Fibroblast of the aortic adventitia (primary cell): ENCODE measurements at places on chromosomes 1 and 21. TPM values are rescaled to one million over a fixed set of nuclear protein-coding genes. Genes with fewer than 3 reads are reported as not detected.

RAP1A gene
- total RNA-seq, result 21.9 and 36.2 TPM in 2 replicates

KPRP gene
- total RNA-seq, result not detected in 2 replicates

A3GALT2 gene
- total RNA-seq, result not detected in 2 replicates

CSF1 gene
- total RNA-seq, result 36.5 and 61.9 TPM in 2 replicates

ADCY10 gene
- 0.09 and 0.25 TPM in 2 replicates for total RNA-seq

TTC39A gene
- 0.25 and 2.0 TPM in 2 replicates for total RNA-seq

BTG2 gene
- 16.7 and 18.2 TPM in 2 replicates for total RNA-seq

LINGO4 gene
- total RNA-seq, result not detected in 2 replicates

UBIAD1 gene
- total RNA-seq, result 2.6 and 11.7 TPM in 2 replicates

AMY1C gene
- total RNA-seq, result not detected in 2 replicates

SPATA46 gene
- total RNA-seq, result not detected in 2 replicates

FALEC gene
- total RNA-seq, result not detected in 2 replicates

SOX13 gene
- total RNA-seq, result 3.3 and 5.1 TPM in 2 replicates

ACKR1 gene
- not detected in 2 replicates for total RNA-seq

C8A gene
- total RNA-seq, result not detected in 2 replicates

MAP3K21 gene
- 0.18 and 0.25 TPM in 2 replicates for total RNA-seq

NUP210L gene
- total RNA-seq, result 0.09 TPM in 1 of 2 replicates, not detected in the other

ANXA9 gene
- 0.09 and 0.49 TPM in 2 replicates for total RNA-seq

KRTAP10-4 gene
- total RNA-seq, result not detected in 2 replicates

LCE2A gene
- total RNA-seq, result not detected in 2 replicates

CD2 gene
- total RNA-seq, result 0.65 TPM in 1 of 2 replicates, not detected in the other

ZFP69 gene
- 1.7 and 3.4 TPM in 2 replicates for total RNA-seq

PRRX1 gene
- 411 and 679 TPM in 2 replicates for total RNA-seq

SUSD4 gene
- total RNA-seq, result 0.18 and 1.9 TPM in 2 replicates

DHX9 gene
- 121 and 153 TPM in 2 replicates for total RNA-seq

SYT2 gene
- not detected in 2 replicates for total RNA-seq

MAP1LC3C gene
- total RNA-seq, result 0.09 TPM in 1 of 2 replicates, not detected in the other

NECTIN4 gene
- not detected in 2 replicates for total RNA-seq

RGS1 gene
- total RNA-seq, result not detected in 2 replicates

LHX8 gene
- 0.09 TPM in 1 of 2 replicates, not detected in the other for total RNA-seq

UBE2U gene
- not detected in 2 replicates for total RNA-seq

BRDT gene
- total RNA-seq, result not detected in 2 replicates

FABP3 gene
- 44.2 and 60.6 TPM in 2 replicates for total RNA-seq
